Urothelium cell line (cell line): ENCODE measurements at places on chromosomes 1 and 21.

GRCh38 chr1:55542901-55543504 is 327.8 kb upstream of the USP24 start:
- no peak for DNase-seq

DNA sequence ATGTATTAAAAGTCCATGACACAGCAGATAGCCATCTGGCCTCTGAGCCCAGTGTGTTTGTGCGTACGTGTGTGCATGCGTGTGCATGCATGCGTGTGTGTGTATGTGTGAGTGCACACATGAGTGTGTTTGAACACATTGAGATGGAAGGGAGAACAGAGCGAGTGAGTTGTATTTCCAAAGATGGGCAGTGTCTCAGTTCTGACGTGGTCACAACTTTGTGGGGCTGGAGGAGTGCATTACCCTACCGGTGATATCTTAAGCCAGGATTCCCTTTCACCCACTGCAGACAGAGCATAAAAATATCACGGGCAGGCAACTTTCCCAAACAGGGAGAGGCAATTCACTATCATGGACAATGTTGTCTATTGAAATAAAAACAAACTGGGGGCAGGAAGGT is 27.8 kb downstream of the IRF2BP2 start:
- no peak for DNase-seq

GRCh38 chr1:29960876-29961275 is 724.6 kb downstream of the PTPRU start:
- DNase-seq, result no peak

DNA sequence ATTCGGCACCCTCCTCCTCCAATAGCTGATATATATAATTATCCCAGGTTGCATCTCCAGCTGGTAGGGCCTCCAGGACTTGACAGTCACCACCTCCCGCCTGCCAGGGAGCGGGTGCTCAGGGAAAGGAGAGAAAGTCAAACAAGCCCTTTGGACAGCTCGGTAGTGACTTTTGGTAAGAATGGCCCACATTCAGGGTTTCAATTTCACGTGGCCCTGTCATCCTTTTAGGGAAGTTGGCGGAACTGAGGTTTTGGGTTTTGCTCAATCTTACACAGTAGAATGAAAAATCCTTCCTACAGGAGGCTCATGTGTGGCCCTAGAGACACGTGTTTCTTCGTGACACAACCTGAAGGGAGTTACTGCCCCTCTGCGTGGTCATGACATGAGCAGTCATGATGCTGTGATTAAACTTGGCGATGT is 44.2 kb downstream of the CAPN8 start:
- DNase-seq, result no peak

GRCh38 chr1:48790397-48790796 is 13.7 kb upstream of the BEND5 start:
- DNase-seq, result no peak

- DNase-seq, result no peak
Measured at GRCh38 chr1:72917920-72918319, 635.6 kb upstream of the NEGR1 start.

DNA sequence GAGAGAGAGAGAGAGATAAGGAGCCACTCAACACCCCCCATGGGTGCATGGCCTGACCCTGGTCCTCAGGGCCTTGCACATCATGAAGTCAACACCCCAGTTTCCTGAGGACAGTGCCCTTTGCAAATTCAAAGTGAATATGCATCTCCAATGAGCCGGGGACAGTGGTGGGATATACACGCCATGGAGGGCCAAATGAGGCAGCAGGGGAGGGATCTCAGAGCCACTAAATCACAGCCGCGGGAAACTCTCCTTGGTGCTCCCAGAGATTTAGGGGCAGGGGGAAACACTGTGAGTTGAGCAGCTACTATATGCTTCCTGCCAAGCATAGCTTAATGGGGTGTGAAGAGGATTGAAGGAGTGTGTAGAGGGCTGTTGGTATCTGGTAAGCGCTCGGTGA is 35.5 kb downstream of the MATN1 start:
- DNase-seq, result no peak

DNA sequence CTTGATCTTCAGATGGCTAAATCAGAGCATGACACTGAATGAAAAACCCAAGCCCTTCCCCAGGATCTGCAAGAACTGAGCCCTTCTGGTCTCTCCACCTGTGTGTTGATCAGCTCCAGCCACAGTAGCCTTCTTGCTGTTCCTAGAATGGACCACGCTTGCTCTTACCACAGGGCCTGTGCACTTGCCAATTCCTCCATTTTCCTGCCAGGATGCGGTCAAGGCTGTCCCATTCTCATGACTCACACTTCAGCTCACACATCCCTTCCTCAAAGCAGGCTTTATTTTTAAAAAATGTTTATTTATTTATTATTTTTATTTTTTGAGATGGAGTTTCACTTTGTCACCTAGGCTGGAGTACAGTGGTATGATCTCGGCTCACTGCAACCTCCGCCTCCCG is 43.6 kb upstream of the GRHL3 start:
- DNase-seq, result peak; percentile 68

- DNase-seq, result no peak
Measured at GRCh38 chr1:156291226-156292061, 4.0 kb downstream of the GLMP start.

DNA sequence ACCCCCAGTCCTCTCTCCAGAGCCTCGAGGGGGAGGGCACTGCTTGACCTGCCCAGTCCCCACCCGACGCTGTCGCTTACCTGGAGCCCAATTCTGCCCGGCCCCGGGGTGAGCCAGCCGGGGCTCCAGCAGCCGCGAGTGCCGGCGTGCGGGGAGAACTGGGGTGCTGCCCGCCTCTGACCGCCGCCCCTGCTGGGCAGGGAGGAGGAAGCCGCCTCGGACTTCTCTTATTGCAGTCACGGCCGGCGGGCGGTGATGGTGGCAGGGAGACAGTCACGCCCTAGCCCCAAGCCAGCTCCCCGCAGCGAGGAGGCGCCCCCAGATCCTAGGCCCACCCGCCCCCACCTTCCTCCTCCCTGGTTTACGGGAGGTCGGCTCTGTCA is at the start of gene FGR:
Gene FGR (minus strand): TSS at position 201 of the 383 bp plus-strand sequence. CDS start 11,269 bp downstream, outside the sequence.
- DNase-seq, result no peak

DNA sequence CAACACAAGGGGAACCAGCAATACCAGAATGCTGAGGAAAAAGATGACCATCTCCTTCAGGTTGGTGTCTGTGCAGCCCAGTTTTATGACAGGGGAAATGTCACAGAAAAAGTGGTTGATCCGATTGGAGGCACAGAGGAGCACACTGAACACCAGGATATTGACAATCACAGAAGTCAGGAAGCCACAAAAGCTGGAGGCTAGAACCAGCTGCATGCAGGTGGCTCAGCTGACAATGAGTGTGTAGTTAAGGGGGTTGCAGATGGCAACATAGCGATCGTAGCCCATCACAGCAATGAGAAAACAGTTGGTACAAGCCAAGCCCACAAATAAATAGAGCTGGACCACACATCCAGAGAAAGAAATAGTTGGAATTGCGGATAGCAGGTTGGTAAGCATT is 16.3 kb upstream of the OR10K1 start:
- no peak for DNase-seq

GRCh38 chr1:113266788-113267187 is 123.5 kb upstream of the MAGI3 start:
- no peak for DNase-seq

- DNase-seq, result no peak
Measured at GRCh38 chr1:108190001-108190634, 10.0 kb downstream of the SLC25A24 start.

- DNase-seq, result no peak
Measured at GRCh38 chr1:65068202-65069010, 79.6 kb upstream of the AK4 start.

DNA sequence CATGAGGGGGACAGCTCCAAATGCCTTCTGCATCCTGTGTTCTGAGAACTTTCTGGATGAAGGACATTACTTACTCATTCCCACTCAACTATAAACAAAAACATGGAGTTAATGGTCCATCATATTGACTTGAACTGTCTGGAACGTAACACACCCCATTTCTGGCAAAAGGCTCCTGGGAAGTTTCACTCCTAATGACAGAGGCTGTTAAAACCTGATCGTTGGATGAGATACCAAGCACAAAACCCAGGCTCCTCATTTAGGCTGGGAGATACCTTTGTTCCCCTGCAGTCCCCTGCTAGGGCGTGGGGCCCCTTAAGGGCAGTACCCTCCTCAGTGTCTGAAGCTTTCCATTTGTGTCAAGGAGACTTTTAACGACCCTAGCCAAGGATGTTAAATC is 78.9 kb downstream of the RHOU start:
- no peak for DNase-seq

- DNase-seq, result no peak
Measured at GRCh38 chr1:12001249-12001917, 17.9 kb upstream of the MIIP start.

DNA sequence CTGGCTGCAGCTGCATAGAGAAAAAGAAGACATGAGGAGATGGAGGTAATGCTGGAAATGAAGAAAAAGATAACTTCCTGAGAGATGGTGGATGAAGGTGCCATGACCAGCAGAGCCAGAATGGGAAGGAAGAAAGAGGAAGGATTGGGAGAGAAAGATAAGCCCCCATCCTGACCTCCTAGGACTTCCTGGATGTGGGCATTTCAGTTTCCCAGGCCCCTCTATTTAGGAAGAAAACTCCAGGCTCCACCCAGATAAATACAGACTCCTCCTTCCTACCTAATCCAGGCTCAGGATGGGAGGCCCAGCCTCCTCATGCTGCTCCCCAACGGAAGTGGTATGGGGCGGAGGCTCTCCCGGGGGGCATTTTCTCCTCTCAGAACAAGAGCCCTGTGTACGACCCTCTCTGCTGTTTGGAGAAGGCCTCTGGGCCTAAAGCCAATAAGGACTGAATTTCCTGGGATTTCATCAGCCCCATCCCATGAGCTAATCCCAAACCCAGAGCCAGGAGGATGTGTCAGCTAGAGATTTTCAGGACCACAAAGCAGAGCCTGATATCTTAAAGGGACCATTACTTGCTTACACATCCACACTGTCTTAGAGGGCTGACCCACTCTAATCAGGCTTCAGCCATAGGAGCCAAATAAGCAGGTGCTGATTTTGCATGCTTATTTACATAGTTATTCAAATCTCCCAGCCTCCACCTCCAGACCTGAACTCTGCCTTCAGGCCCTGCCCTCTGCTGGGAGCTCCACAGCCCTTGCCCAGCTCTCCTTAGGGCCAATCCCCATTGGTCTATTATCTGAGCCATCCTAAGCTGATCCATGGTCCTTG is 5.1 kb upstream of the ARHGEF2 start:
- DNase-seq, result peak; percentile 68

GRCh38 chr1:74733604-74734484 is 892 bp downstream of the TYW3 start:
- DNase-seq, result peak; percentile 48

DNA sequence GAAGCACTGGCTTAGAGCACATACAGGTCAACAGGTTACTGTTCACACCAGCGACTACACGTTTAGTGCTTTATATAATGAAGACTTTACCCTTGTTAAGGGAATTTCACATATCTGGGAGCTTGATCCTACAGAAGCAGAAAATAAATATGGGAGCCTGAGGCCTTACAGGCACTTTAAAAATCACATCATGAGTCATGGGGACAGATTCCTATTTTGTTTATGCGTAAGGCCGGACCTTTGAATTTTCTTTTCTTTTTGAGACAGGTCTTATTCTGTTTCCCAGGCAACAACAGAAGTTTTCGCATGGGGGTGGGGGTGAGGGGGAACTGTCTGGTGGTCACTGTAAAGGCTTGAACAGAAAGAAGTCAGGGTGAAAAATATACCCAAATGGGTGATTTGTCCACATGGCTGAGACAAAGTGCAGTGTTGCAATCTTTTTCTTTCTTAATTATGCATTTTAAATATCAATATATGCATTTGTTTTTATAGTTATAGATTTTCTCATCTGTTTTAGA is 276.7 kb downstream of the KCNH1 start:
- DNase-seq, result no peak
